Activated B cell treated with CpG ODN at 0.5 μM for 24 hours (primary cell): ENCODE measurements at places on chromosomes 1 and 21.

- no peaks in the 10 kb centered on the region for H3K36me3 ChIP-seq
- H3K4me1 ChIP-seq = no peaks in the 10 kb centered on the region
- H3K27me3 ChIP-seq = peaks cover 14% of the 10 kb centered on the region
- no peak for DNase-seq
- no peak overlapping the region for H3K27ac ChIP-seq
These were observed 7.4 kb downstream of the HMCN1 start for GRCh38 chr1:185741551-185741950.

DNA sequence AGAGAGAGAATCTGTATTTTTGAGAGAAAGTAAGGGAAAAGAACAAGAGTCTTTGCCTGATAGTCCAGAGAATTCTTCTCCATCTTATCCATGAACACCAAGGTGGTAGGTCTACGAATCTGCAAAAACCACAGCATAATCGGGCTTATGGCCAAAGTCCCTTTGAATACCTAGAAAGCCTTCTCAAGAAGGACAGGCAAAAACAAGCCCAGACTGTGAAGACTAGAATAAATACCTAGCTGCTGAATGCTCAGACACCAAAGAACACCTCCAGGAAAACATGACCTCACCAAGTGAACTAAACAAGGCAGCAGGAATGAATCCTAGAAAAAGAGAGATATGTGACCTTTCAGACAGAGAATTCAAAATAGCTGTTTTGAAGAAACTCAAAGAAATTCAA, 79.2 kb downstream of the HFM1 start:
- no peaks in the 10 kb centered on the region for H3K27me3 ChIP-seq
- no peak overlapping the region for H3K4me3 ChIP-seq
- H3K4me1 ChIP-seq = no peaks in the 10 kb centered on the region
- H3K36me3 ChIP-seq = no peaks in the 10 kb centered on the region
- DNase-seq = no peak

GRCh38 chr1:41975121-41975520, 56.4 kb upstream of the HIVEP3 start:
- H3K4me1 ChIP-seq = no peaks in the 10 kb centered on the region
- H3K4me3 ChIP-seq = no peak overlapping the region
- peaks cover 2% of the 10 kb centered on the region for H3K27me3 ChIP-seq
- DNase-seq = no peak
- no peak overlapping the region for H3K27ac ChIP-seq

DNA sequence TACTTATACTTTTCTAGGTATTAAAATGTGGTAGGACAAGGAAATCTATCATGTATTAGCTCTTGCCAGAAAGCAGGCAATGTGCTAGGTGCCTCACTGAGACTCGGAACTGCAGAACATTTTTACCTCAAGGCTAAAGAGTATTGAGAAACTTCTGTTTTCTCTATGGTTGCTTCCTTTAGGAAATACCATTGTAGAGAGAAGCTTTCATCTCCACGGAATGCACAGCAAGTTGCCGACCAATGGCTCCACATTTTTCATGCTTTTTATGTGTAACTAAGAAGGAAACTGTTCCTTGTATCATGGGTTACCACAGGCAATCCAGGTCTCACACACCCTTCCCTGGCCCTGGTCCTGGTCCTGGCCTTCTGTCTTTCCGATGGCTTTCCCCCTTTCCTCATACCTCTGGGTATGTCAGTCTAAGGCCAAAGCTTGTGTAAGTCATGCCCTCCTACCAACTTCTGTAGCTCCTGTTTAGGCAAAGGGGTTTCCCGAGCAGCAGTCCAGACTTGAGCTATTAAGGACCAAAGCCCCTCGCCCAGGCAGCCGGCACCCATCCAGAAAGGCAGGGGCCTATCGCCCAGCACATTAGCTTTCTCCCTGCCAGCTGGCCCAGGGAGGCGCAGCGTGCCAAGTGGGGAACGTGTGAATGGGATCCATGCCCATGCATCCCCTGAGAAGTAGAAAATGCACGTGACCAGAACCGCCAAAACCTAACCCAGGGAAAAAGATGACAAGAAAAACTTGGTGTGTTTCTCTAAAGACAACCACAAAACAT, 225.0 kb downstream of the PBX1 start:
- peaks cover 10% of the 10 kb centered on the region for H3K27me3 ChIP-seq
- H3K4me3 ChIP-seq = no peak overlapping the region
- no peaks in the 10 kb centered on the region for H3K36me3 ChIP-seq
- no peak overlapping the region for H3K27ac ChIP-seq
- no peak for DNase-seq

GRCh38 chr21:42387843-42388340, 8.0 kb downstream of the TMPRSS3 start:
- H3K27me3 ChIP-seq = peaks cover 5% of the 10 kb centered on the region
- no peak for DNase-seq
- peaks cover 49% of the 10 kb centered on the region for H3K4me1 ChIP-seq
- H3K27ac ChIP-seq = no peak overlapping the region
- no peak overlapping the region for H3K4me3 ChIP-seq

GRCh38 chr1:15962671-15963362, 13.1 kb downstream of the ZBTB17 start:
- H3K4me3 ChIP-seq = peak overlapping the region; percentile 80
- peaks cover 95% of the 10 kb centered on the region for H3K4me1 ChIP-seq
- peak overlapping the region; percentile 88 for H3K27ac ChIP-seq
- H3K36me3 ChIP-seq = peaks cover 21% of the 10 kb centered on the region
- H3K27me3 ChIP-seq = no peaks in the 10 kb centered on the region

GRCh38 chr21:26028183-26028582, 142.4 kb downstream of the APP start:
- H3K4me3 ChIP-seq = no peak overlapping the region
- DNase-seq = no peak
- no peaks in the 10 kb centered on the region for H3K4me1 ChIP-seq
- no peaks in the 10 kb centered on the region for H3K27me3 ChIP-seq

DNA sequence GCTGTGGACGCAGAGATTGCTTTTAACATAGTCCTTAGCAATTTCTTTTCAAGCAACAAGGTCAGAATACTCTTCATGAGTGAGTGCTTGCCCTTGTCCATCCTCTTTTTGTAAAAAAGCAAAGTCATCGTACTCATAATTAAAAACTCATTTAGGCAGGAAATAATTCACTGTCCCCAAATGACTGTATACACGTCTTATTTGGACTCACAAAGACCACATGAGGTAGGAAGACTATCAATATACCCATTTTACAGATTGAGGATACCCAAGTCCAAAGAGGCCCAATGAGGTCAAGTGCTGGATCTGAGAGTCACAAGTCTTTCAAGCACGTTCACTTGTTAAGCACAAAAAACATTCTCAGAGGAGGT, 13.2 kb downstream of the ITPKB start:
- H3K4me1 ChIP-seq = peaks cover 89% of the 10 kb centered on the region
- no peak for DNase-seq
- peak overlapping the region; percentile 84 for H3K27ac ChIP-seq
- no peaks in the 10 kb centered on the region for H3K27me3 ChIP-seq
- peak overlapping the region; percentile 15 for H3K4me3 ChIP-seq
- peaks cover 77% of the 10 kb centered on the region for H3K36me3 ChIP-seq

- H3K36me3 ChIP-seq = no peaks in the 10 kb centered on the region
- H3K4me1 ChIP-seq = no peaks in the 10 kb centered on the region
- H3K27ac ChIP-seq = no peak overlapping the region
- H3K4me3 ChIP-seq = no peak overlapping the region
These were observed 484.5 kb upstream of the DAB1 start for GRCh38 chr1:57908147-57908890.

GRCh38 chr21:22961258-22961657, 1963.0 kb downstream of the NCAM2 start:
- H3K4me3 ChIP-seq = no peak overlapping the region
- no peak overlapping the region for H3K27ac ChIP-seq
- no peaks in the 10 kb centered on the region for H3K27me3 ChIP-seq

DNA sequence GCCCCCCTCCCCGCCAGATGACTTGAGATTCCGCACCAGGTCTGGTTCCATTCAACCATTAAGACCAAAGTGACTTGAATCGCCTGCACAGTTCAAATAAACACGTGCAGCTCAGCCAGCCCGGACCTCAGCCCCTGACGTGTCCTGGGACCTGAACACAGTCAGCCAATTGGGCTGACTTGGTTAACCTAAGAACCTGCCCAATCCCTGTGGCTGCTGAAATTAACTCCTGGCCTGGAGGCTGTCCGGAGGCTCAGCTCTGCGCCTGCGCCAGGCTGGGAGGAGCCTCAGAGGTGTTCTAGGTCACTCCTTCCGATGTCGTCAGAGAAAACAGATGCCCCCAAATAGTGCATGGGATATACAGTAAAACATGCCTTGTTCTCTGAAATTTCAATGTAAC, 73.4 kb downstream of the SCCPDH start:
- no peak overlapping the region for H3K27ac ChIP-seq

GRCh38 chr1:68585351-68585750, 88.5 kb upstream of the DEPDC1 start:
- H3K4me1 ChIP-seq = no peaks in the 10 kb centered on the region
- H3K4me3 ChIP-seq = no peak overlapping the region
- no peak overlapping the region for H3K27ac ChIP-seq

DNA sequence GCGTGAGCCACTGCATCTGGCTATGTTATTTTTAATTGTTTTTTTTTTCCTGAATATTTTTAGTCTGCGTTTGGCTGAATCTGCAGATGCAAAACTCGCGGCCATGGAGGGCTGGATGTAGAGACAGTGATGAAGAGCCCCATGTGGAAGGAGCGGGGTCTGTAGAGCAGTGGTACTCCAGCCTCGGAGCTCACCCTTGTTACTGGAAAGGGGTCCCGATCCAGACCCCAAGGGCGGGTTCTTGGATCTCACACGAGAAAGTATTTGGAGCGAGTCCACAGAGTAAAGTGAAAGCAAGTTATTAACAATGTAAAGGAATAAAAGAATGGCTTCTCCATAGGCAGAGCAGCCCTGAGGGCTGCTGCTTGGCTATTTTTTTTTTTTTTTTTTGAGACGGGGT, 2.7 kb downstream of the TRPM2 start:
- H3K4me1 ChIP-seq = peaks cover 56% of the 10 kb centered on the region
- H3K36me3 ChIP-seq = no peaks in the 10 kb centered on the region
- peak overlapping the region; percentile 41 for H3K4me3 ChIP-seq
- H3K27ac ChIP-seq = peak overlapping the region; percentile 80

- no peaks in the 10 kb centered on the region for H3K36me3 ChIP-seq
- H3K4me3 ChIP-seq = no peak overlapping the region
- H3K27me3 ChIP-seq = peaks cover 22% of the 10 kb centered on the region
- no peak for DNase-seq
These were observed 34.4 kb upstream of the PADI1 start for GRCh38 chr1:17170571-17170970.

GRCh38 chr21:28224191-28224726, 768.4 kb downstream of the LTN1 start:
- H3K4me1 ChIP-seq = no peaks in the 10 kb centered on the region
- no peaks in the 10 kb centered on the region for H3K36me3 ChIP-seq
- DNase-seq = no peak
- no peak overlapping the region for H3K27ac ChIP-seq
- H3K4me3 ChIP-seq = no peak overlapping the region
- no peaks in the 10 kb centered on the region for H3K27me3 ChIP-seq

DNA sequence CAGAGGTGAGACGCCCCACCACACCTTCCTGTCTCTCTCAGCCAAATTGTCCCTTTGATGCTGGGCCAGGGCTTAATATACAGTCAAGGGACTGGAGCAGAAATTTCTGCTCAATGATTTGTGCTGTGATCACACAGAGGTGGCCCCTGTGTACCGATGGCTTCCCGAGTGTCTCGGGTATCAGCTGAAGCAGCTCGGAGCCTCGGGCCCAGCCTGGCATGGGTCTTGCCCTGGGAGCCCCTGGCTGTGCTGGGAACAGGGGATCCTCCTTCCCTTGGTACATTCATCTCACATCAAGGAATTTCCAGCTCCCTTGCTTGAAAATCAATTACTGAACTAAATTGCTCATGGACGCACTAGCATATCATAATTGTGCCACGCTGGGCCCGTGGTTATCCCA, 148.8 kb upstream of the C1orf174 start:
- peaks cover 59% of the 10 kb centered on the region for H3K4me1 ChIP-seq
- H3K4me3 ChIP-seq = no peak overlapping the region
- no peak overlapping the region for H3K27ac ChIP-seq
- H3K27me3 ChIP-seq = peaks cover 2% of the 10 kb centered on the region

DNA sequence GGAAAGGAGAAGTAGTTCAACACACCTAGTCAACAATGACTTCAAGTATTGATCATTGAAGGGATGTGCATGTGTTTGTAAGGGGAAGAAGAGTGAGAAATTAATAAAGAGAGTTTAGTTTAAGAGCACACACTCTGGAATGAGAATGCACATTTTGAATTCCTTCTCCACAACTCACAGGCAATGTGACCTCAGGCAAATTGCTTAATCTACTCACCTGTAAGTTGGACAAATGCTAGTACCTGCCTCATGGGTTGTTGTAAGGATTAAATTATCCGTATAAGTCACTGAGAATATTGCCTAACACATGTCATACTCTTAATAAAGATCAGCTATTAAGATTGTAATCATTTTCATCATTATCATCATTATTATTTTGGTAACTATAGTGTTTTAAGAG, 204.0 kb upstream of the NFIA start:
- no peaks in the 10 kb centered on the region for H3K36me3 ChIP-seq
- no peak overlapping the region for H3K4me3 ChIP-seq
- H3K4me1 ChIP-seq = no peaks in the 10 kb centered on the region
- H3K27ac ChIP-seq = no peak overlapping the region
- no peaks in the 10 kb centered on the region for H3K27me3 ChIP-seq
- no peak for DNase-seq

DNA sequence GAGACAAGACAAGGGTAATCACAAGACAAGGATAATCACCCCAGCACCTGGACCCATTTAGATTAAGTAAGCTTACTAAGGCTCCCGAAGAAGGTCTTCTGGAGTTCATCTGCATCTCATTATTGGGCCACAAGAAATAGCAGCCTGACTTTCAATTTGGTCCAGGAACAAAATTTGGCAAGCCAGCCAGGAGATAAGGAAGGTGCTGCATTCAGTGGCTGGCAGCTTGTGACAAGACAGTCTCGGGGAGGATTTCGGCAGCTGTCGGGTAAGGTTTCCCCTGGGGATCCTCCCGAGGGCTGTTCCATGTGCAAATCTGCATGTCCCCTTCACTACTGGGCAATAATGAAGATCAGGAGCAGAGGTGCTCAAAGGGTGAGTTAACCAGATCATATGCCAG, 195.2 kb downstream of the FCRL5 start:
- no peak for DNase-seq
- peaks cover 4% of the 10 kb centered on the region for H3K27me3 ChIP-seq
- H3K36me3 ChIP-seq = no peaks in the 10 kb centered on the region
- H3K27ac ChIP-seq = no peak overlapping the region

GRCh38 chr1:229897501-229897900, 169.5 kb upstream of the GALNT2 start:
- no peak for DNase-seq
- no peak overlapping the region for H3K27ac ChIP-seq

DNA sequence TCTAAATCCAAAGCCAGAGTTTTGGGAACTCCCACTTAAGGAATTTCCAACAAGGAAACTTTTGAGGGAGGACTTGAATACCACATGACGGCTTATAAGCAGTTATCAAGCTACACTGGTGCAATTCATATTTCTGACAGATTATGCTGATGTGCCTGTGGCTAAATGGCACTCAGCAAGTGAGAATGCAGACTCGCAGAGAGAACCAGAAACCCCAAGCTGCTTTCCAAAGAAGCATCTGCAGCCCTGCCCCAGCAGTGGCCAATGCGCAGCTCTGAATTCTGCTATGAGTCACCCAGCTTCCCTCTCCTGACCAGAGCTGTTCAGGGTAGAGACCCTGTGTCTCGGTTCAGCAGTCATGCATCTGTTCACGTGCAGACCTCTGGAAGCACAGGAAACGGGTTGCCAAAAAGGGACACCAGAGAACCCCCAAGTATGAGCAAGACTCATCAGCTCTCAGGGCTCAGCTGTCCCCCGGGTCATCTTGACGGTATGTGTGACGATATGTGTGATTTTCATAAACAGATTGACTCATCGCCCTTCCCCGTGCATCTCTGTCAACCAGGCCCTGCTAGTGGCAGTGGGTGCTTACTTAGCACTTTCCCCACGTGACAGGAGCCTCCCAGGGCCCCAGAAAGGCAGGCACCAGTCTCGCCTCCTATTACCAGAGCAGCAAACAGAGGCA, 76.3 kb downstream of the ITPKB start:
- DNase-seq = peak; percentile 73
- peak overlapping the region; percentile 92 for H3K27ac ChIP-seq
- H3K4me3 ChIP-seq = peak overlapping the region; percentile 56
